ENCODE measurements at places on chromosomes 6 and 20. TPM values are rescaled to one million over a fixed set of nuclear protein-coding genes. Genes with fewer than 3 reads are reported as not detected.

Gene NAA20
- 62.9 TPM for total RNA-seq

Gene NCR2
- not detected for total RNA-seq

DNA sequence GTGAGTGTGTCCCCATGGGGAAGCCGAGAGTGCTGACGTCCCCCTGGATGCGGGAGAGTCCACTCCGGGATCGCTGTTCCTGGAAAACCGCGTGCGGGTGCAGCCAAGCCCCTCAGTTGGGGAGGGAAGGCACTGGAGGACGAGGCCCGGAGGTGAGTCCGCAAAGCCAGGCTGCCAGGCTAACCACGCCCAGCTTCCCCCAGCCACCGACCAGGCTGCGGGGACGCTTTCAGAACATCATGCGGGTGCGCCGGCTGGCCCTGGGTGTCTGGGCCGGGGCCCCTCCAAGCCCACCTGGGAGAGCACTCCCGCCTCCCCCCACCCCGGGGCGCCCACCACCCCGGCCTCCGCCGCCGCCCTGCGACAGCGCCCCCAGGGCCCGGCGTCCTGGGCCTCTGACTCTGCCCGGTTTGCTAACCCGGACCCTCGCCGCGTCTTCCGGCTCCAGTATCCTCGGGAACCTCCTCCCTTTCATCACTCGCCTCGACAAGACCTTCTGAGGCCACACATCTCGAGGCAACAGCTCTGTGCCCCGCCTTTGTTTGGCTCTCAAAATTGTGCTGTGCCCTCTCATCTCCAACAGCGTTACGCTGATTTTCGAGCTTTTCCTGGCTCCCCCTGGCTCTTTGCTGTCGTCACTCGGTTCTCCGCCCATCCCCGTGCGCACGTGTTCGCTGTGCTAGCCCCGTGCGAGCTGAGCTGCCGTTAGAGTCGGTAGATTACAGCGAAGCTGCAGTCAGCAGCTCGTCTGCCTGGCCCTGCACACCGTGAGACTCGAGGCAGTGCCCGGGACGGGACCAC lies 47.1 kb upstream of the ENTPD6 start:
- H3K27me3 ChIP-seq: peaks cover 15% of the 10 kb centered on the region
- H3K4me1 ChIP-seq: peaks cover 6% of the 10 kb centered on the region
- H3K4me3 ChIP-seq: peak overlapping the region; percentile 84
- H3K36me3 ChIP-seq: no peaks in the 10 kb centered on the region
- H3K27ac ChIP-seq: peak overlapping the region; percentile 13

Gene RPN2
- 128 TPM for total RNA-seq

DNA sequence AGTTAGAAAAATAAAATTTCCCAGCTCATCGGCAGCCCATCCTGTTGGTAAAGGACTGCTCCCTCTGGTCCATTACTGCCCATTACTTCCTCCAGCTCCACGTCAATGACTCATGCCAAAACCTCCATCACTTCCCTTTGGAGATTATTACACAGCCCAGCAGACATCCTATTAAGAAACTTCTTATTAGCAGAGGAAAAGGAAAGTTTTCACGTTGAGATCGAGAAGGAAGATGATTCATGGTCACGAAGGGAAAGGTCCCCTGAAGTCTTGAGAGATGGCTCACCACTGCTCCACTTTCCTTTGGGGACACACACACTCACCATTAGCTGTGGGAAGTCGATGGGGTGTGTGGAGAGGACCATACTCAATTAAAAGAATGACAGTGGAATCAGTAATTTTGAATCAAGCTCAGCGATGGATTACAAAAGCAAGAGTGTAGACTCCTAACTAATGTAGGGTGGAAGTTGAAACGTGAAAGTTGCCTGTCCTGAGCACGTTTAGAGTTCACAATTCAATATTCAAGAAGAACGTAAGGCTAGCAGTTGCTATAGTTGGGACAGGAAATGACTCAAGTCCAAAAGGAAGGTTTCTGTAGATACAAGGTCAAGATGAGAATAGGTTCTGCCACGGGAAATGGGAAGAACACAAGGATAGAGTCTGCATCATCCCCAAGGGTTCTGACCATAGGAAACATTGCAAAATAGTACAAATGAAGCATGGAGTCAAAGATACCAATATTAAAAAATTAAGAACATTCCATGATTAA lies 21.6 kb downstream of the SASH1 start:
- DNase-seq: no peak
- no peak overlapping the region for H3K4me3 ChIP-seq
- peaks cover 10% of the 10 kb centered on the region for H3K27me3 ChIP-seq
- H3K36me3 ChIP-seq: peaks cover 1% of the 10 kb centered on the region
- H3K27ac ChIP-seq: no peak overlapping the region

Gene OR2J3
- total RNA-seq: not detected

GRCh38 chr6:51289041-51289440 lies 470.4 kb downstream of the TFAP2B start:
- no peaks in the 10 kb centered on the region for H3K36me3 ChIP-seq
- H3K4me1 ChIP-seq: no peaks in the 10 kb centered on the region
- H3K4me3 ChIP-seq: no peak overlapping the region
- H3K27me3 ChIP-seq: no peaks in the 10 kb centered on the region
- no peak for DNase-seq

- H3K4me1 ChIP-seq: no peaks in the 10 kb centered on the region
- H3K27me3 ChIP-seq: peaks cover 34% of the 10 kb centered on the region
These were observed 47.8 kb downstream of the CDH22 start for GRCh38 chr20:46260480-46260879.

DNA sequence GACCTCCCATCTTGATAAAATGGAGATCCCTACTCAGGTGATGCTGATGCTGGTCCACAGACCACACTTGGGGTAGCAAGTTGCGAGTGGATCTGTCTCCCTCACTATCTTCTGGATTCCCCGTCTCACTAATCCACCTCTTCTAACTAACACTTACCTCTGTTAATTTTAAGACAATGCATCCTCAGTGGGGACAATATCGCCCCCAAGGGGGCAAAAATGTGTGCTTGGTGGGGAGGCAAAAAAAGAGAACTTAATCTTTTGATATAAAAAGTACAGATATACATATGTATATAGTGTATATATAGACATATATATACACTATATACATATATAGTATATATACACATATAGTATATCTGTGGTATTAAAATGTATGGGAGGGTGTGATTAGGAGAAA lies 4.3 kb downstream of the LRFN2 start:
- no peak overlapping the region for H3K27ac ChIP-seq
- H3K27me3 ChIP-seq: peaks cover 21% of the 10 kb centered on the region
- DNase-seq: no peak
- H3K4me3 ChIP-seq: no peak overlapping the region
- no peaks in the 10 kb centered on the region for H3K36me3 ChIP-seq

DNA sequence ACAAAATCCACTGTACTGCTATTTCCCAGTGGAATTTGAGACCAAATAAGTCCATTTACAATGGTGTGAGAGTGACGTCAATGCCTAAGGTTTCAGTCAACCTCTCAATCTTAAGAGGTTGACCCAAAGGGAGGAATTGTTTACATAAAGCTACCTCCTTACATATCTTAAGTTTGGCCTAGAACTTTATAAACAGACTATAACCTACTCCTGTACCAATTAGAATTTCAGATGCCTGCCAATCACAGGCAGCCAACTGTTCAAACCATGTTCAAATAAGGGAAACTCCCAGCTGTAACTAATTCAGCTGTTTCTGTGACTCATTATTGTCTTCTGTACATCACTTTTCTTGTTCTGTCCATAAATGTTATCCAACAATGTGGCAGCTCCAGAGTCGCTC lies 14.5 kb downstream of the LGSN start:
- H3K27ac ChIP-seq: no peak overlapping the region
- no peak for DNase-seq
- no peaks in the 10 kb centered on the region for H3K36me3 ChIP-seq
- no peaks in the 10 kb centered on the region for H3K27me3 ChIP-seq

DNA sequence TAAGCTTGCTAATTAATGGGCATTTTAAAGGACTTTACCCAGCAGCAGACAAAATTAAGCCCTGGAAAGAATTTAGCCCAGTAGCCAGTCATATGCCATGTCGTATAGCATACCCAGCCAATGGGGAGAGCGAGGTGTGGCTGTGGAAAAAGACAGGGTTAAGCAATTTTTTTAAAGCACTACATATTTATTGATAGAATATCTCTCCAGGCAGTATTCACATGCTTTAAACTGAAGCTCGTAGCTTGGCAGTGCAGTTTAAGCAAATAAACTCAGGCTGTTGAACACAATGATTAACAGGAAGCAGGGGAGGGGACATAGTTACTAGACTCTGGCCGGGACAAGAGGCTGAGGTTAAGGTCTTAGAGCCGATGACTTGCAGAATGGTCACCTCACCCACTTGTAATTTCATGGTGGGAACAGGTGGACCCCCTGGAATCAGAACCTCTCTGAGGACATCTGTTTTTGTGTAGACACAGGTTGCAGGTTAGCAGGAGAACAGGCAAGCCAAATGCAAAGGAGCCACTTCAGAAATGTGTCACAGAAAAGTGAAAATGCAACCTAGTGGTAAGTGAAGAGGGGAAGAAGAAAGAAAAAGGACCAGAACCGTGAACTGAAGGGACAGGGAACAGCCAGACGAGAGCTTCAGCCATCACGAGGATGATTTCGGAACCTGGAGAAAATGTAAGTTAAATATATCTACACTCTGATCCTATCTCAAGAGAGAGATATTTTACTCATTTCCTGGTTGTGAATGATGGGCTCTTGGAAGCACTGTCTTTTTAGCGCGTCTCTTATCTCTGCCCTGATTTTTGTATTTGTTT lies 7.2 kb downstream of the GCNT2 start:
- peaks cover 65% of the 10 kb centered on the region for H3K4me1 ChIP-seq
- peak overlapping the region; percentile 48 for H3K27ac ChIP-seq
- DNase-seq: peak; percentile 35
- peak overlapping the region; percentile 82 for H3K4me3 ChIP-seq
- H3K36me3 ChIP-seq: no peaks in the 10 kb centered on the region

DNA sequence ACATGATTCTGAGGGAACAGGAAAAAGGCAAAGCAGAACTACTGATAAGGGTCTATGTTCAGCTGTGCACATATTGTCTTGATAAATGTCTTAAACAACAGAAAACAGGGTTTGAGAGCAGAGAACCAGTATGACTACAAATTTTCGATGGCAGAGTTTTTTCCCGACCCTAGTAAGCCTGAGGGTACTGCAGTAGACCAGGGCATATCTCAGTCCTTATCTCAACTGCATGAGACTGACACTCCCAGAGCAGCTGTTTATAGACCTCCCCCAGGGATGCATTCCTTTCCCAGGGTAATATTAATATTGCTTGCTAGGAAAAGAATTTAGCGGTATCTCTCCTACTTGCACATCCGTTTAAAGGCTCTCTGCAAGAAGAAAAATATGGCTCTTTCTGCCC lies 1176.8 kb upstream of the ADGRB3 start:
- no peak for DNase-seq
- H3K27me3 ChIP-seq: no peaks in the 10 kb centered on the region
- peaks cover 5% of the 10 kb centered on the region for H3K36me3 ChIP-seq
- no peak overlapping the region for H3K27ac ChIP-seq
- no peak overlapping the region for H3K4me3 ChIP-seq
- H3K4me1 ChIP-seq: no peaks in the 10 kb centered on the region

DNA sequence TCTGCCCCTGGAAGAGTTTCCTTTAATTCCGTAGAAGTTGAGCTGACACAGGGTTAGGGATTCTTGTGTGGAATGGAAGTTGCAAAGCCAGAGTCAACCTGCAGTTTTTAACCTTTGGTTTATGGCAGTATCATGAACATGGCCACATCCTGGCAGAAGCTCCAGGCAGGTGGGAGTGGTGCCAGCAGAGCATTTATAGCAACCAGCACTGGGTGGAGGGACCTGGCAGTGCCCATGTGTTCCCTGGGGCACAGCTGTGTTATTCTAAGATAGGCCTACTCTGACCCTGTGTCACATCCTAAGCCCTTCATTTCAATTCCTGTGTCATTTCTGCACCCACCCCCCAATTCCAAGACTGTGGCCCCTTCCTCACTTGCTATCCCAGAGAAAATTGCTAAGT lies 26.1 kb upstream of the ZNF831 start:
- peaks cover 7% of the 10 kb centered on the region for H3K4me1 ChIP-seq
- no peak for DNase-seq
- H3K27ac ChIP-seq: no peak overlapping the region
- no peaks in the 10 kb centered on the region for H3K27me3 ChIP-seq

DNA sequence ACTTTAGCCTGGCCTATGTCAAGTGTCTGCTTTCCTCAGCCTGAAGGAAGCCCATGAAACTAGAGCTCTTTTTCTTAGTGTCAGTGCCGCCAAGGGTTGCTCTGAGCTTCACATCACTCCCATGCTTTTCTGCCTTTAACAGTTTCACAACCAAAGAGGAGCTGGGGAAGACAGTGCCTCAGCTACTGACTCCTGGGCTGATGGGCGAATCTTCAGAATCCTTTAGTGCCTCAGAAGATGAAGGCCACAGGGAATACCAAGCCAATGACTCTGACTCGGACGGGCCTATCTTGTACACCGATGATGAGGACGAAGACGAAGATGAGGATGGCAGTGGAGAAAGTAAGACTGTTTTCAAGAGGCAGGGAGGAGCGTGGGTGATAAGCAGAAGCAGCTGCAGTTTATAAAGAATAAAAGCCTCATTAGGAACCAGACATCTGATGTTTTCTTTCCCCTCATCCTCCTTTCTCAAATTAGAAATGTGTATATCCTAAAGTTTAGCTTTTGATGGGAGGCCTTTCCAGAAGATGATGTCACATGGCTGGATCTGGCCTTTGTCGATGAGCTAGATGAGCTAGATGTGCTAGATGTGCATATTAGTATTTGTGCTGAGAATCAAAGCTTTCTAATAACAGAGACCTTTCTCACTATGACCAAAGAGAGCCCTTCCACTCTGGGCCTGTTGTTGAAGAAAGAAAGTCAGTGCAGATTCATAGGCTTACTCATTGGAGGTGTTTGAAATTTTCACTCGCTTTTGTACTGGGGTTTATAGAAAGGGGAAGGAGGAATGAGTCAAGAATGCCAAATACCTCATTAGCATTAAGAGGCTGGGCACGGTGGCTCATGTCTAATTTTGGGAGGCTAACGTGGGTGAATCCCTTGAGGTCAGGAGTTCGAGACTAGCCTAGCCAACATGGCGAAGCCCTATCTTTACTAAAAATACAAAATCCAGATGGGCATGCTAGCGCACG lies 70.7 kb upstream of the LTV1 start:
- H3K27me3 ChIP-seq: no peaks in the 10 kb centered on the region
- H3K36me3 ChIP-seq: no peaks in the 10 kb centered on the region
- no peaks in the 10 kb centered on the region for H3K4me1 ChIP-seq
- no peak overlapping the region for H3K4me3 ChIP-seq

Gene ACTL10
- total RNA-seq: 1.8 TPM

GRCh38 chr6:168870982-168871381 lies 382.7 kb downstream of the THBS2 start:
- H3K4me3 ChIP-seq: no peak overlapping the region
- no peaks in the 10 kb centered on the region for H3K4me1 ChIP-seq
- H3K36me3 ChIP-seq: no peaks in the 10 kb centered on the region
- DNase-seq: no peak
- H3K27me3 ChIP-seq: no peaks in the 10 kb centered on the region
